Kidney tubule cell (primary cell): ENCODE measurements at places on chromosomes 7 and 10.

DNA sequence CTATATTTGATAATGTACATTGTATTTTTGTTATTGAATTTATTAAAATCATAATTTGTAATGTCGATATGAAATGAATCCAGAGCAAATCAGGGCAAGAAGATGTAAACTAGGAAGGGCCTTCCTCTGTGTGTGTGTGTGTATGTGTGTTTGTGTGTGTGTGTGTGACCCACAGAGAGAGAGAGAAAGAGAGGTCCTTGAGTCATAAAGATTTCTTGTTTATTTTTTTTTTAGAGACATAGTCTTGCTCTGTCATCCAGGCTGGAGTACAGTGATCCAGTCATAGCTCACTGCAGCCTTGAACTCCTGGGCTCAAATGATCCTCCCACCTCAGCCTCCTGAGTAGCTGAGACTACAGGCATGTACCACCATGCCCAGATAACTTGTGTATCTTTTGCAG lies 50.7 kb downstream of the INPP5F start:
- DNase-seq, result peak; percentile 44

GRCh38 chr7:127901895-127902703 lies 129.1 kb downstream of the LRRC4 start:
- DNase-seq, result no peak

DNA sequence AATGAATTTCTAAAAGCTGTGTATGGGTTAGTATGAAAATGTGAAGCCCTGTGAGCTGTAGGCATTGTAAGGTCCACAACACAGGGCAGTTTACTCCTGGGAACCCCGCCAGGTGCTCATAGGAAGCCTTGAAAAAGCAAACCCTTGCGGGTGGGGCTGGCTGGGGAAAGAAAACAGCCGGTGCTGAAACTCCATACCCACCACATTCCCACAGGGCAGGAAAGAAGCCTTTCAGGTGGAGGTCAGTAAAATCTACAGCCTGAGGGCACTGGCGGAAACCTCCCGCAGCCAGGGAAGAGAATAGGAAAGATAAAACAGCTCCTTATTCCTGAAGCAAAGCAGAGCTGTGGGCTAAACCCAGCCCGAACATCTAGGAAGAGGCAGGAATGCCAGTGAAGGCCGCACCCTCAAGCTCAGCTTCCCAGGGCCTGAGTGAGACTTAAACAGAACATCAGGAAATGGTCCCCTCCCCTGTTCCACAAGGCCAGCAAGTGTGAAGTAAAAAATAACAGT lies 34.7 kb downstream of the PODXL start:
- DNase-seq, result peak; percentile 42

DNA sequence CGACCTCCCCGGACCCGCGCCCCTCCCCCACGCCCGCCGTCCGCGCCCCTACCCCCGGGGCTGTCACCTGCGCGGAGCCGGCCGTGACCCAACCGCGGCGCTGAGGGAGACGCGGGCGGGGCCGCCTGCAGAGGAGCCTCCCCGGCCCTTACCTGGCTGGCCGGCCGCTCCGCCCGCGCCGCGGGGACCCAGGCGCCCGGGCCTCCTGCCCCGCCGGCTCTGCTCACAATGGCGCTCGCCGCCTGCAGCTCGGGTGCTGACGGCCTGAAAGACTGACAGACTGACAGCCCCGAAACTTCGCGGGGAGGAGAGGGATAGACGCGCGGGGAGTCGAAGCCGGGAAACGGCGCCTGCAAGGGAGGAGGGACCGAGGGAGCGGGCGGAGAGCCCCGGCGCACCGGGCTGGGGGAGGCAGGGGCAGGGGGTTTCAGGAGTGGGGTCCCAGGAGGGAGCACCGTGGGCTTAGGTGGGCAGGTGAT lies 393 bp downstream of the ZNF467 start:
- DNase-seq, result no peak

DNA sequence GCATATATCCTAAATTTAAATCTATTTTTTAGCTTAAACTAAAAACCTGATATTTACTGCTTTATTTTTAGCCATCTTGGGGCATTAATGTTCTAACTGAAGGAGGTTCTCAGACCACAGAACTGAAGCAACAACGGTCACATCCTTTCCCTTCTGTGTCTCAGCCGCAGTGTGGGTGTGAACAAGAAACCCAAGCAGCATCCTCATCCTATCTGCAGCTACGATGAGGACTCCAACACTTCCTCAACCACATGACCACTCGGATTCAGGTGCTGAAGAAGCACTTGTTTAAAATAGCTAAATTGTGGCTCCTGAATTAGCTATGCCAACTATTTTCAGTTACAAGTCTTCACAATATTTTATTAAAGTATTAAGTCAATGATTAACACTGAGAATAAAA lies 5.3 kb downstream of the ESYT2 start:
- no peak for DNase-seq

- DNase-seq, result peak; percentile 89
Observed at GRCh38 chr7:120857588-120858573, at the start of gene TSPAN12. TSS of gene TSPAN12 (minus strand) at chr7:120858144. CDS start at chr7:120856763, 1,381 bp downstream.

- peak; percentile 78 for DNase-seq
Observed at GRCh38 chr7:74334030-74334429, 44.8 kb downstream of the CLIP2 start.

DNA sequence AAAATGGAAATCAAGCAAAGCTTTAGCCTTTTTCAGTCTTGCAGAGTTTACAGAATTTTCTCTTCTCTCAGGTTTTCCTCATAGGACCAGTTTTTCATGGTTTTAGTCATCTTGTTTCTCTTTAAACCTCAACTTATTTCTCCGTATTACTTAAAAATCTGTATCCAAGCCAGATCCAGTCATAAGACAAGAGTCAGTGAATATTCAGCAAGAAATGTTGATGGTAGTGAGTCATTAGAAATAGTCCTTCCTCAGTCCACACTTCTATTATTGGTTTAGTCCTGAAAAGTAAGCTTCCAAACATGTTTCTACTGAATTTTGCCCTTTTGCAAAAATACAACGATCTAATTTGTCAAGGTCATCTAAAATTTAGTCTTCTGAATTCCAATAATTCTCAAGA lies 107.0 kb downstream of the VIM start:
- peak; percentile 69 for DNase-seq

- DNase-seq, result no peak
Observed at GRCh38 chr7:50544992-50545391, 20.2 kb downstream of the DDC start.

GRCh38 chr7:29005829-29006228 lies 47.7 kb upstream of the TRIL start:
- DNase-seq, result peak; percentile 40

GRCh38 chr10:18369859-18370473 lies 229.7 kb downstream of the CACNB2 start:
- DNase-seq, result no peak

DNA sequence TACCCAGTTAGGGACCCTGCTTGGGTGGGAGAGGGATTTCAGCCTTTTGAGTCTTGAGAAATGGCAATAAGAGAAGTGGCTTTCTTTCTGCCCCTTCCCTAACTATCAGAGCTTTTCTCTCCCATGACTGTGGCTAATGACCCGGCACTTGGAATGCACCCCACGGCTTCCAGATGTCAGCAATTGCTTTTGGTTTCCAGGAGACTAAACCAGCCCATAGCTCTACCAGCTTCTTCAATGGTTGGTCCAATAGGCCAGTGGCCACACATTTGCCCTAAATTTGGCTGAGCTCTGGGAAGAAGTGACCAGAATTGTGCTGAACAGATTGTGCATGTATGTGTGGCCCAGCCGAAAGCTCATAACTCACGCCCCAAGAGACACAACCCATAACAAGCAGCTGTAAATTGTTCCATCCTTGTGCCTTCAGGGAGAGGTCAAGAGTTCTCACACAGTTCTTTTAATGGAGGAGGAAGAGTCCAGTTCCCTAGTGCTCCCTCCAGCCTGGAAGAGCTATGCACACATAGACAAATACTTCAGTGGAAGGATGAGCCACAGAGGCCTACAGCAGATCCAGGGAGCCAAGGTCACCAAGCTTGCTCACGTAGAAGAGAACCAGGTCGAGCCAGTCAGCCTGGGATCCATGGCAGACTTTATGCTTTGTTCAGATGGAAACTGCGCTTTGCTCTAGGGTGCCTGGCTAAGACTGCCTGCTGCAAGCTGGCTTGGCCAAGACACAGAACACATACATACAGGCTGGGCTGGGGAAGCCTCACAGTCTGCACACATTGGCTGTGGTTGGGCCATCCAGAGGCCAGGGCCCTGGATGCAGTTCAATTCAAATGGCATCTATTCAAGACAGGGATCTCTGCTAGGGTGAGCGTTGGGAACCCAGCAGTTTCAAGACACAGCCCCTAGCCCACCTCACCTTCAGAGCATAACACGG lies 131.8 kb upstream of the HABP2 start:
- DNase-seq, result no peak

DNA sequence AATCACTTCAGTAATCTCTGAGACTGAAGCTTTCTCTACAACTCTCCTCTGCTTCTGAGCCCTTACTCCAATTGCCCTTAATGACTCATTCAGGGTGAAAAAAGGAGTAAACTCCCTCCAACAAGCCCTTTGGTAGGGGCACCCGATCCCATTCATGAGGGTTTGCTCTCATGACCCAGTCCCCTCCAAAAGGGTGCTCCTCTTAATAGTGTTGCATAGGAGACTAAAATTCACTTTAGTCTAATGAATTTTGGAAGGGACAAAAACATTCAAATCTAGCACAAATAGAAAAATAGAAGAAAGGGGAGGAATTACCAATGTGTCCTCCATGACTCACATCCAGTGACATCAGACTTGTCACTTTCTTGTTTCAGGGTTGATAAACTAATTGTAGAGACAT lies 66.2 kb upstream of the CCNY start:
- DNase-seq, result no peak

GRCh38 chr10:79385392-79385795 lies 38.1 kb downstream of the PPIF start:
- no peak for DNase-seq

DNA sequence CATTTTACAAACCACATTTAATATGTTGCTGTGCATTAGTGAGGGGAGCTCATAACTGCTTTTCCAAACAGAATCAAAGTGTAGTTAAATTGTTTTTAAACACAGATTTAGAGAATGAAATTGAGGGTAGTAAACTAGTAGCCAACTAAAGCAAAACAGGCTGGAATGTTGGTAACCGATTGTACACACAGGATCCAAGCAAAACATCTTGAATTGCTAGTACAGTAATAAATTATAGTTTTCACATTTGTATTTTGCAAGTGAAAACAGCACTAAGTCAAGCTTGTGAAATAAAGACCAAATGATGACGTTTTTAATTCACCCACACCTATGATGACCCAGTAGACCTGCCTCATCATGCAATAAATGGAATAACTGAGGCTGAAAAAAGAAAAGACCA lies 198.3 kb downstream of the HDAC9 start:
- no peak for DNase-seq

DNA sequence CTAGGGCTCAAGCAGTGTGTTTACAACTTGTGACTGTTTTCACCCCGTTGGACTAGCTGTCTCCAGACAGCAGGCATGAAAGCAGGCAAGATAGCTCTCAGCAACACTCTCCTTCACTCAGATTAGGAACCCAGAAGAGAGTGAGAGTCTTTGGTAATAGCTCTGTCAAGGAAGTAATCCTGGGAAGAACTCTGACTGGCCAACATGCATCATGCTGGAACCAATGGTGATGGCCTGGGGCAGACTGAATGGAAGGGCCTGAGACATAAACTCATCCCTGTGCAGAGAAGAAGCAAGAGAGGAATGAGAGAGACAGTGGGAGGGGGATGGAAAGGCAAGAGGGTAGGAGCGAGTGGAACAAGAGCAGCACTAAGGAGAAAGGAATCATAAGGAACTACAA lies 48.9 kb downstream of the AKR1D1 start:
- peak; percentile 88 for DNase-seq

DNA sequence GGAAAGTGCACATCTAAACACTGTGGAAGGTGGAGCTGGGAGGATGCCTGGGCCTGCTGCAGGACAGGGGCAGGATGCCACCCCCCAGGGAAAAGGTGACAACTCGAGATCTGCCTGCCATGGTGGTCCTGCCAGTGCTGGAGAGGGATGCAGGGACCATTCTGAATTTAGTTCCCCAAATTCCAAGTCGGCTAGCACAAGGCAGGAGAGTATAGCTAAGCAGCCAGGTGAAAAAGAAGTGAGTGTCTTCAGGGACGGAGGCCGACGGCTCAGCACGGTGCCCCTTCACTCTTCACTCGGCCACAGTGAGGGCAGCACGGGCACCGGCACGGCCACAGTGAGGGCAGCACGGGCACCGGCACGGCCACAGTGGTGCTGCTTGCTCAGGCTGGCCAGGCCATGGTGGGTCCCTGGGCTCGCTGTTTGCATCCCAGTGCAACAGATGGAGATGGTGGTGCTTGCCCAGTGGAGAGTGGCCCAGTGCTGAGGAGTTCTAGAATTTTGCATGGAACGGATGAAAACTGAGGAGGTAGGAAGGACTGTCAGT lies 161.3 kb upstream of the SHH start:
- no peak for DNase-seq

- DNase-seq, result no peak
Observed at GRCh38 chr7:105580022-105580740, 1.1 kb downstream of the EFCAB10 start.

GRCh38 chr7:3497796-3498195 lies 196.7 kb downstream of the SDK1 start:
- DNase-seq, result no peak

DNA sequence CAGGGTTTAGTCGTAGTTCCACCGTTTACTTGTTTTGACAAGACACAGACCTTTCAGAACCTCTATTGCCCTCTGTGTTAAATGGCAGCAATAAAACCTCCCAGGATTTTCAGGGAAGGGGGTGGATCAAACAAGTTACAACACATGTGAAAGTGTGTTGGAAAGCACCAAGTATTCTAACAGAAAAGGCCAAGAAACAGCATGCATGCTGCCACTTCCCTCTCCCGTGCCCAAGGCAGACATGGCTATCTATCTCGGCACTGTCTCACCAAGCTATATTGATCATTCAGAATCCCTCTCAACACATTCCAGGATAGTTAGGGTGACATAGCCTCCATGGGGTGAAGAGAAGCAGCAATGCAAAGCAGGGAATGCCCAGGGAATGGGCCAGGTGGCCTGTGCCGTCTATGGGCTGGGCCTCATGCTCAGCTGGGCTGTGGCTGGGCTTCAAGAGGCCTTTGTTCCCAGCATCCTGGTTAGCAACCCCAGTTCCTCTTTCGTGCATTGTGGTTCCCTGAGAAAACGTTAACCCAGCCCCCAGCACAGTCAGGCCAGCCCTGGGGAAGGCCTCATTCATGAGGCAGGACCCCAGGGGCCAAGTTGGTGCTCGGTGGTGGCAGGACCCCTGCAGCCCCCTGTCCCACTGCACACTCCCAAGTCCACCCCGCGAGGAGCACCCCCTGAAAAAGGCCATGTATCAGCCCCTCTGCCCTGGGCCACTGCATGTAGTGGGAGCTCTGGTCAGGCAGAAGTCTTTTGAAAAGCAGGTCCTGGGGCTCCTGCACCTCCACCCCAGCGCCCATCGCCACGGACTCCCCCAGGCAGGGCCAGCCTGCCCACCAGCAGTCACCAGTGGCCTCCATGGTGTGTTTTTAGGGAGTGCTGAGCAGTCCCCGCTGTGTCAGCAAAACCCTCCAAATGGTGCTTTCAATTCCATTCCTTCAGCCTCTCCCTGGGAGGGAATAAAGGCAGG lies 25.5 kb downstream of the VSIR start:
- no peak for DNase-seq
